Sigmoid colon (tissue), 7 donors: ENCODE measurements at places on chromosomes 16 and 17. TPM values are rescaled to one million over a fixed set of nuclear protein-coding genes. Genes with fewer than 3 reads are reported as not detected.

- no peak for DNase-seq
Measured at GRCh38 chr17:39517224-39517623, 55.9 kb downstream of the CDK12 start.

GRCh38 chr17:77468897-77469296 lies 328.1 kb downstream of the SEC14L1 start:
- DNase-seq, result no peak

GRCh38 chr16:78376452-78376851 lies 277.0 kb downstream of the WWOX start:
- DNase-seq, result no peak

GRCh38 chr17:46995841-46996571 lies 17.0 kb upstream of the RPRML start:
- DNase-seq, result no peak

DNA sequence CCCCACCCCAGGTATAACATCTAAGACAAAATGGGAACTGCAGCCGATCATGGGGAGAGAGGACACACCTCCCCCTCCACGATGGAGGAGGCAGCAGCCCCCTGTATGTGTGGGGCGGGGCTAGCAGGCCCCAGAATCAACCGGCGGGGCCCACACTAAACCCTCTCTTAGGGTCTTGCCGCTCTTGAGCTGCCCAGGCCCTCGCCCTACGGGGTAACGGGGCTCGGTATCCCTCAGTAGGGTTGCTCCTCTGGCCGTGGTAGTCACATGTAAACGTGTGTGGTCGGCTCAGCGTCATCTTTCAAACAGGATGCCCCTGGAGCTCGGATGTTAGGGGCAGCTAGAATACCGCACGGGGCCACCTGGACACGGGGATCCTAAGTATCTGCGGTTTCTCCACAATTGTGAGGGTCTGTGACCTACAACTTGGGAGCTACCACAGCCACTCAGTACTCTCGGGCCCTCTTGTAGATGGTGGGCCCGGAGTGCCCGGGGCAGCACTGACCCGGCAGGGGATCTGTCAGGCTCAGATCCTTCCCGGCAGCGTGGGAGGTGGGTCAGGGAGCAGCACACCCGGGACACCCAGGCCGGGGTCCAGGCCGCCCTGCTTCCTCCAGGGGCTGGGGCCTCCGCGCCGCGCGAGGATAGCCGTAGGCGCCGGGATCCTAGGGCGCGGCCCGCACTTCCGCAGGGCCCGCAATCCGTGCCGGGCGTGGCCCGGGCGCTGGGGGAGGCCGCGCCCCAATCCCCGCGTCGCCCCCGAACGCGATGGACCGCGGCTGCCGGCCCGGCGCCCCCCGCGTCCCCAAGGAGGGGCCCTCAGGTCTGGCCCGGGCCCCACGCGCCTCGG lies 781 bp downstream of the ARHGDIA start:
- DNase-seq, result peak; percentile 76

DNA sequence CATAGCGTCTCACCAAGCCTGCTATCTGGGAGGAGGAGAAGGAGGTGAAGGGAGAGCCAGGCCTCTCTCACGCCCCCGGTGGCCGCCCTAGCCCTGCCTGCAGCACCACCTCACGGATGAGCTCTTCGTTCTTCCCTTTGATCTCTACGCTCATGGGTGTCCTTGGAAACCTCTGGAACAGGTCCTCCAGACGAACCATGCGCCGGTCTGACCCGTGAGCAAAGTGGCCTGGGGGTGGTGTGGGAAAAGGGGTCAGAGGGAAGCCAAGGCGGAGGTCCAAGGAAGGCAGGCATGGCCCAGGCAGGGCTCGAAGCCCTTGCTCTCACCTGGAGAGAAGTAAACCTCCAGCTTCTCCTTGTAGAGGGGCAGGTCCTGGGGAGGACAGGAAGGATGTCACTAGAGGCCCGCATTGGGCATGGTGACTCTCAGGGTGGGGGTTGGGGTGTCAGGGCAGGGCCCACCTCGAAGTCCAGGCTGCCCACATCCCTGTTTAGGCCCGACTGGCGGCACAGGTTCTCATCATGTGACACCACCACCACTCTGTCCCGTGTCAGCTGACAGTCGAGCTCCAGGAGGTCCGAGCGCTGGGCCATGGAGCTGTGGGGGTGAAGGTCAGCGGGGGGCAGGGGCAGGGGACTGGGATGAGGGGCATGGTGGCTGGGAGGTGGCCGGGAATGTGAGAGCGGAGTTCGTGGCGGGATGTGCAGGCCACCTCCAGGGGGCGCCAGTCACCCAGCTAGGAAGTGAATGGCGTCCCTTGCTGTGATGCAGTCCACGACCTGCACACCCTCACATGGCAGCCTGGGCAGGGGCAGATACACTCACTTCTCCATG lies 923 bp downstream of the GDPD3 start:
- DNase-seq, result peak; percentile 81

- DNase-seq, result no peak
Measured at GRCh38 chr16:28494121-28494851, at the start of gene APOBR. APOBR (plus strand) TSS chr16:28494643; CDS start chr16:28494682, 39 bp downstream.

DNA sequence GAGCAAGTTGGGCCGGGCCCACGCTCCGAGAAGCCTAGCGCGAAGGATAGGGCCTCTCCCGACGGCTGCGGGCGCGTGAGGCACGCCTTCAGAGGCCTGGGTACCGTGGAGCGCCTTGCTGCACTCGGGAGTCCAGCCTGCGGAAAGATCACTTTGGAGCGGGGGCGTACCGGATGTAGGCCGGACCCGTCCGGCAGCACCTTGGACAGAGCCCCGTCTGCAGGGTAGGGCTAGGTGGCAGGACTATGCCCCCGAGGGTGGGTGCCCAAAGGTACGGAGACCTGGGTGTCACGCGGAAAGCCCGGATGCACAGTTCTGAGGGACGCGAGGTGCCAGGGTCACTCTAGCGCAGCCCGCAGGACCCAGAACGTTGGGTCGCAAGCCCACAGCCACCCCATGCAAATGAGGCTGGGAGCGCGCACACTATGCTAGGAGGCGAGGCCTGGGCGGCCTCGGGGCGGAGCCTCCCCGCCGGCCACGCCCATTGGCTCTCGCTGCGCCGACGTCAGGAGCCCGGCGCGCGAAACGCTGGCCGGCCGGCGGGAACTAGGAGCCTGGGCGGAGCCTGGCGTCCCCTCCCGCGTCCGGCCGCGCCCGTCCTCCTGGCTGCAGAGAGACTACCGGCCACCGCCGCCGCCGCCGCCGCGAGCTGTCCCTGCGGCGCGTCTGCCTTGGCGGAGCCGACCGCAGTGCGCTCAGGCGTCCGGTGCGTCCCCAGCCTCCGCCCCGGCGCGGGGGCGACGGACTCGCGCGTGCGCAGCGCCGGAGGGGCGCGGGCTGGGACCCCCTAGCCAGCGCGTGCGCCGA lies at the start of gene PAQR4:
Gene PAQR4 (plus strand): TSS at position 611 of the 807 bp plus-strand sequence. CDS start 327 bp downstream, outside the sequence.
- DNase-seq, result peak; percentile 89

DNA sequence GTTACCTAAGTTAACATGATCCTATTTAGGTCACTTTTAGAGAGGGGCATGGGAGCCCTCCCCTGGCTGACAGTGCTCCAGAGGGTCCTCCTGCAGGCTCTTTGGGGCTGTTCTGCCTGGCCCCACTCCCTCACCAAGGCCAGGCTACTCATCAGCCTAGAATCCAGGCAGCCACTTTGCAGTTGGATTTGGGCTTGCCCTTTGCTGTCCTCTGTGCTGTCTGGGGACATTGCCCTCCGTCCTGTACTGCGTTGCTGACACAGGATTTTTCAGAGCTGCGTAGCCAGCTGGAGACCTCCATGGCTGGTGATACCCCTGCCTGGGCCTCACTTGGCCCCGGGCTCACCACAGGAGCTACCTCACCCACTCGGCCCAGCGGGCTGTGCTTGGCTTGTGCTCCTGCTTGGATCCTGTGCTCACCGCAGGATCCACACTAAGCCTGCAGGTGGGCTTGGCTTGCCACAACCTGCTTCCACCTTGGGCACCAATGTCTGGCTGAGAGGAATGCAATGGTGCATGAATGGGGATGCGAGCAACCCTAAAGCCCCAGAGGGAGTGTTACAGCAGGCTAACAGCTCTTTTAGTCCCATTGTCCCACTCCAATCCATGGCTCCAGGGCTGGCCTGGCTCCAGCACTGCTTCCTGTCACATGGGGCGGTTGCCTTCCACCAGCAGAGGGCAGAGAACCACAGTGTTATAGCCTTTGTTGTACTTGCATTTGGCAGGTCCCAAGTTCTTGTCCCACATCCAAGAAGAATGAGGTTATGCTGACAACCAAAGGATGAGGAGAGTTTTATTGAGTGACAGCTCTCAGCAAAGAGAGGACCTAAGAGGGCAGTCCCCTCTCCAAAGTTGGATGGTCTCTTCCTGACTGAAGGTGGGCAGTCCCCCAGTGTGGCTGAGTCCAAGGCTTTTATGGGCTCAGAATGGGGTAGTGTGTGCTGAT lies 21.5 kb downstream of the CCL4 start:
- no peak for DNase-seq

DNA sequence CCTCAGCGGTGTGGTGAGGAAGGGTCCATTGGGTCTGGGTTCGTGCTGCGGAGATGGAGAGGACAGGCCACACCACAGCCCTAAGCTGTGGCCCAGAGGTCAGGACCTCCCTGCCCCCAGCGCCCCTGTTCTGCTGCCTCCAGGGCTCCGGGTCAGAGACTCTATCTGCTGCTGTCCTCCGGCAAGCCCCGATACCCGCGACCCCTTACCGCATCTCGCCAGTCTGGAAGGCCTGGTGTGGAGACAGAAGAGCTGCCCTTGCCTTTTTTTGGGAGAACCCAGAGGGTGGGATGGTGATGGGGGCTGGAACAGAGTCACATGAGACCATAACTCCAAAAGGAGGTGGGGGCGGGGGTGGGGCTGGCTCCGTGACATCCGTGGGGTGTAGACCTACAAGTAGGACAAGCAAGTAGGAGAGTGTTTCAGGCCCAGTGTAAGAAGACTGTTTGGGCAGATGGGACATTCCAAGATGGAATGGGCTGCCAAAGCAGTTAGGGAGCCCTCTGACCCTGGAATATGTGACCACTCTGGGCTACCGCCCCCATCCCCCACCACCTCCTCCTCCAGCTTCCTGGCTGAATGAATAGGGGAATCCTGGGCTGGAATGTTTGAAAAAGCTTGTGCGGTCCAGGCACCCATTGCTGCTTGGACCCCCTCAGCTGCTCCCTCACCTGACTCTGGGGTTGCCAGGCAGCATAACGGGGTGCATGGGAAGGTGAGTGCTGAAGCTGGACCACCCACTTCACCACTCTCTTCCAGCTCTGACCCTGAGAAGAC lies 1.4 kb downstream of the XYLT2 start:
- peak; percentile 62 for DNase-seq

DNA sequence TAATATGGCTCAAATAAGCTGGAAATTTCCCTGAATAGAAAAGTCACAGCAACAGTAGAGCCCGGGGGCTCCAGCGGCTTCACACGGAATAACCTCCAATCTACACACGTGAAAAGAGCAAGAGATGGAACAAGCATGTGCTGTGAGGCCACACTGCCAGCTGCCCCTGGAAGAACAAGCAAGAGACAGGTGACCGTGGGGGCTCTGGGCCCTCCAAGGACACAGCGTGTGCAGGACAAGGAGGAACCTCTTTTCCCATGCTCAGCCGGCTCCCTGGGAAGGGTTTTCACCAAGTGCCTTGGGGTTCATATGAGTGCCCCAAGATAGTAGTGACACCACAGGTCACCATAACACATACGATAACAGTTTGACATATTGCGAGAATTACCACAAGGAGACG lies 110.2 kb upstream of the ZNF750 start:
- peak; percentile 40 for DNase-seq

GRCh38 chr16:23821875-23822688 lies 13.7 kb upstream of the PRKCB start:
- no peak for DNase-seq

- no peak for DNase-seq
Measured at GRCh38 chr16:78709137-78709884, 609.9 kb downstream of the WWOX start.

DNA sequence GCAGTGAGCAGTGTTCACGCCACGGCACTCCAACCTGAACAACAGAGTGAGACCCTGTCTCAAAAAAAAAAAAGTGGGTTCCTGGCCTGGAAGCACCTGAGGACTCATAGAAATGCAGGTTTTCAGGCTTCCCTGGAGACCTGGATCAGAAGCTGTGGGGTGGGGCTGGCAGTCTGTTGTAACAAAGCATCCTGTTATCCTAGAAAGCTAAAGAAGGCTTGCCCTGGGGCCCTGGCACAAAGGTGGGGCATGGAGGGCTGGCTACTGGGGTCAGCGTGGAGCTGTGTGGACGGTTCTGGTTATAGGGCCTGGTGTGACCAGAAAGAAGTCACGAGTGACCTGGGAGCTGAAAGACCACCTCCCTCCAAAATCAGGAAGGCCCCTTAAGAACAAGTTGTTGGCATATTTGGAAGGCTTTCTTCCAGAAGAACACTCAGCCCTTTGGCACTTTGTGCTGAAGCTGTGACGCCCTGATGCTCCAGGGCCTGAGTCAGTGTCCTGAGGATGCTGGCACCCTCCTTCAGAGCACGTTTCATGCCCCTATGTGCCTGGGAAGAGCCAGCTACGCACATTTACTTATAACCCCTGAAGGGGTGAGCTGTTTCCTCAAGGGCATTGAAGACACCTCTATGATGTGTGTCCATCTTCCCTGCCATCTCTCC lies 6.2 kb downstream of the CRISPLD2 start:
- DNase-seq, result peak; percentile 89

GRCh38 chr17:77233635-77234334 lies 93.0 kb downstream of the SEC14L1 start:
- DNase-seq, result peak; percentile 84

- DNase-seq, result no peak
Measured at GRCh38 chr17:78010759-78011158, 52.3 kb downstream of the TNRC6C start.

DNA sequence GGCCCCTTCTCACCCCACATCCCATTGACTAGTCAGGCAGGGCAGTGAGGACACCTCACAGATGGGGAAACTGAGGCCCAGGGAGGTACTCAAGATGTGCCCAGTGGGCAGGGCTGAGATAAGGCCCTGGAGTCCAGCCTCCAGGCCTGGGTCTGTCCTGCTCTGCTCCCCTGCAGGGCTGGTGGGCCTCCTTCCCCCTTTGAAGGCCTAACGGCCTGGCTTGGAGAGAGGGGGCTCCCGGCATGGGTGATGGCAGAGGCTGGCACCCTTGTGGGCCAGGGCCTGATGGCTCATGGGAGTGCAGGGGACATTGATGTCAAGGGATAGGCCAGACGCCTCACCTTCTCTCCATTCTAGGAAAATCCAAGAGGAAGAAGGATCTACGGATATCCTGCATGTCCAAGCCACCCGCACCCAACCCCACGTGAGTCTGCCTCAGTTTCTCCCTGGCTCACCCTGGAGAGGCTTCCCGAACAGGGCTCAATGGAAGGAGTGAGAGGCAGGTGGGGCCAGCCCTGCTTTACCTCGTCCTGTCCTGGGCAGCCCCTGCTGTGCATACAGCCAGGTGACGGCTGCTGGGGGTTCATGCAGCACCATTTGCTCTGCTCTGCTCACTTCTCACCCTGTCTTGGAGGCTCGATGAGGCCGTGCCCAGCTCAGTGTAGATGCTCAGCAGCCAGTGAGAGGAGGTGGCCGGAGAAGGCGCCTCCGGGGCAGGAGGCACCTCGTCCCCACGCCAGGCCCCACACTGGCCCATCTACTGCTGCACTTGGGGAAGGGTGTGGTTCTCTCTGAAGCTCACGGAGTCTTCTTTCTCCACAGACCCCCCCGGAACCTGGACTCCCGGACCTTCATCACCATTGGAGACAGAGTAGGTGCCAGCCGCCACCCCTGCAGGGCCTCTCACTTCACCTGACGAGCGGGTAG lies 13.8 kb downstream of the MAP2K3 start:
- DNase-seq, result no peak

Gene CDH3
- total RNA-seq, result not detected

Gene GPATCH8
- total RNA-seq, result 27.5 TPM

Gene PPP1R27
- not detected for total RNA-seq

Gene CA5A
- not detected for total RNA-seq

Gene UMOD
- not detected for total RNA-seq

Gene CAVIN1
- total RNA-seq, result 519 TPM

Gene HBQ1
- total RNA-seq, result not detected

Gene KRT23
- not detected for total RNA-seq

Gene MYH1
- total RNA-seq, result 0.55 TPM

Gene PLA2G10
- not detected for total RNA-seq

Gene CHMP1A
- total RNA-seq, result 42.8 TPM

Gene RASL10B
- 3.7 TPM for total RNA-seq
